ENCODE measurements at places on chromosomes 3 and 15.
A peak's percentile ranks its signal among the peaks of the same experiment; 100 is the strongest.

GRCh38 chr3:39189959-39190269 lies 2.5 kb downstream of the XIRP1 start:
- DNase-seq: peak; percentile 18

DNA sequence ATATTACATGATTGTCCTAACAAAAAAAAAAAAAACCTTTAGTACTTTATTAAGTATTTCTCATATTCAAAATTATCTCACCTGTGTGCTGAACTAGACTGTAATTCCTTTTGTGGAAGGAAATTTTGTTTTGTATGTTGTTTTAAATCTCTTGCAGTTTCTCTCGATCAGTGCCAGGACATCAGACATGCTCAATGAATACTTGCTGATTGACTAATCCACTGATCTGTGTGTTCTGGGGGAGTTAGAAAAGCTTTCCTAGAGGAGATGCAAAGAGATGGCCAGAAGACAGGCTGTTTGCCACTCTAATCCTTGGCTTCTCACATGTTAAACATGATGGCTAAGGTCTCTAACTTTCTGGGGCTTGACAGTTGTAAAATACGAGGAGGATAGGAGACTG lies 233.3 kb upstream of the NR2E3 start:
- no peak for DNase-seq

GRCh38 chr15:38588672-38589071 lies 24.1 kb upstream of the RASGRP1 start:
- DNase-seq: no peak

- DNase-seq: no peak
Measured at GRCh38 chr15:99635794-99636193, 70.0 kb downstream of the MEF2A start.

- DNase-seq: peak; percentile 47
Measured at GRCh38 chr3:107240183-107241091, 136.8 kb upstream of the CCDC54 start.

DNA sequence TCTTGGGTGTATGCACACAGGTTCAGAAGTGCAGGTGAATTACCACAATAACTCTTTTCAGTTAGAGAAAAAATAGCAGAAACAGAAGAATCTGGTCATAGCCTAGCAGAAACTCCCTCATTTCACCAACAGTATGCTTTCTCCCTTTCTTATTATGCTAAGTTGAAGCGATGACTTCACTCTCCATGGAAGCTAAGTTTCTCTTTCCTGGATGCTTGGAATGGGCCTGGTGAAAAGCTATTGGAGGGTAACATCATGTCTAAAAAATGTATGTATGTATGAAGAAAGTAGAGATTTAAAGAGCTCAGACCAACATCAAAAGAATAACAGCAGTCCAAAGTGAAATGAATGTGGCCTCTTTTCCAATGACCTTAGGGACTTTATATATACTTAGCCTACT lies 145.5 kb downstream of the TIGIT start:
- no peak for DNase-seq

- DNase-seq: no peak
Measured at GRCh38 chr3:125008766-125009165, 47.0 kb downstream of the HEG1 start.

- no peak for DNase-seq
Measured at GRCh38 chr3:176120507-176120906, 1076.8 kb downstream of the TBL1XR1 start.

GRCh38 chr15:39434163-39434562 lies 146.7 kb upstream of the THBS1 start:
- no peak for DNase-seq

GRCh38 chr15:28167042-28167441 lies 67.9 kb upstream of the OCA2 start:
- no peak for DNase-seq

- no peak for DNase-seq
Measured at GRCh38 chr3:46719735-46720271, 2.1 kb upstream of the PRSS50 start.

DNA sequence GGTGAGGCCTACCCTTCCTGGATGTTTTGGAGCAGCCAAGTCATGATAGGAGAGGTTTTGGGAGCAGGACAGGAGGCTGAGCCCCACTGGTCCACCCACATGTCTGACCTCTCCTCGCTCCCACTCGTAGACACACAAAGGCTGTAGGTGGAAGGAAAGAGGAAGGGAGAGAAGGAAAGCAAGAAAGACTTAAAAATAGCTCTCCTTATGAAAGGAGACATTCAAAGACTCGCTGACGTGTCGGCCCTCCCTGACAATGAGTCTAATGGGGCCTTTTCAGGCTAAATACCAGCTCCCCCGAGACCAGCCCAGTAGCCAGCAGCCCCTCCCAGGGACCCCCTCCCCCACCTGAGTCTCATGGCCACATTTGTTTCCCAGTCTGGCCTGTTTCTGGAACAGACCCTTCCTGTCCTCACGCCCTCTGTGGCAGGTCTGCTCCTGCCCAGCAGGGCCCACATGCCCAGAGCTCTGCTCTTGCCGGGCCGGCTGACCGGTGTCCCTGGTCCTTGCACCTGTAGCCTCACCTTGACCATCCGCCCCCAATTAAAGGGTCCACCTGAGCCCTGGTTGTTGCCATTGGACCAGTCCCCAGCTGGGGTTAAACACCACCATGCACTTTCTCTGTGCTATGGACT lies 49.3 kb downstream of the FGD5 start:
- no peak for DNase-seq
